Activated CD8-positive, alpha-beta T cell treated with anti-CD3 and anti-CD28 coated beads for 36 hours (primary cell): ENCODE measurements at places on chromosomes 1 and 21. TPM values are rescaled to one million over a fixed set of nuclear protein-coding genes. Genes with fewer than 3 reads are reported as not detected.

Gene RSPO1
- not detected for total RNA-seq

Gene DFFA
- total RNA-seq, result 76.7 TPM

Gene MPL
- total RNA-seq, result not detected

Gene FNDC10
- 3.6 TPM for total RNA-seq

Gene POU3F1
- 0.16 TPM for total RNA-seq

Gene FCRLA
- total RNA-seq, result not detected

DNA sequence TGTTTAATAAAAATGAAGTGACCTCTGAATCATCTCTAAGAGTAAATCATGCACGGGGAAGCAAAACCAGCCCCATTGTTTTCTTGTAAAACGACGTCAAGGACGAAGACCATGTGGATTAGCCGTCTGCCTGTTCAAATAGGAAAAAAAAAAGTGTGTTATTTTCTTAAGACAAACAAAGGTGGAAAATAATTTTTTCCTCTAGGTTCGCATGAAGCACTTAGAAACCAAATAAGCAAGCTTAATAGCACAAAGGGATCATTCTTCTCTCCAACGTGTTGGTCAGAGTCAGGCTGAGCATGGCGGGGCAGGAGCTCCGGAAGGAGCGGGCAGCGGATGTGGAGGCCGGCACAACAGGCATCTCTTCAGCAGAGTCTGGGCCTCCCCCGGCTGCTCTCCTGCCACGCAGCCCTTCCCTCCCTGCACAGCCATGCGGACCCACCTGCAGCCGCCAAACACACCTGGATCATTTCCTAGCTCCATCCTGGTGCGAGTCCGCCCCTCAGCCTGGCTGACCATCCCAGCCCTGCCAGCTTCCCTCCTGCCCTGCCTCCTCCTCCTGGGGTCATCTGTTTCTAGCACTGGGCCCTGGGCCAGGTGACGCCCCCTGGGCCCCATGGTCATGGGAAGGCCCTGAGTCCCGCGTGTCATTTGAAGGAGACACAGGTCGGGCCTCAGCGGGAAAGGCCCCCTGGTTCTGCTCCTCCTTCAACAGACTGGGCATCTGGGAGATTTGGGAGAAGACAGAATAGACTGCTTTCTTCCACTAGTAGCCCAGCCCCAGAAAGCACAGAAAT, 40.2 kb downstream of the MX1 start:
- no peak for DNase-seq
- no peaks in the 10 kb centered on the region for H3K36me3 ChIP-seq
- no peaks in the 10 kb centered on the region for H3K4me1 ChIP-seq
- H3K27me3 ChIP-seq, result peaks cover 19% of the 10 kb centered on the region
- H3K4me3 ChIP-seq, result no peak overlapping the region

Gene RNU1-3
- total RNA-seq, result 820 TPM

Gene C1orf35
- total RNA-seq, result 23.5 TPM

Gene KRTAP19-1
- total RNA-seq, result not detected

DNA sequence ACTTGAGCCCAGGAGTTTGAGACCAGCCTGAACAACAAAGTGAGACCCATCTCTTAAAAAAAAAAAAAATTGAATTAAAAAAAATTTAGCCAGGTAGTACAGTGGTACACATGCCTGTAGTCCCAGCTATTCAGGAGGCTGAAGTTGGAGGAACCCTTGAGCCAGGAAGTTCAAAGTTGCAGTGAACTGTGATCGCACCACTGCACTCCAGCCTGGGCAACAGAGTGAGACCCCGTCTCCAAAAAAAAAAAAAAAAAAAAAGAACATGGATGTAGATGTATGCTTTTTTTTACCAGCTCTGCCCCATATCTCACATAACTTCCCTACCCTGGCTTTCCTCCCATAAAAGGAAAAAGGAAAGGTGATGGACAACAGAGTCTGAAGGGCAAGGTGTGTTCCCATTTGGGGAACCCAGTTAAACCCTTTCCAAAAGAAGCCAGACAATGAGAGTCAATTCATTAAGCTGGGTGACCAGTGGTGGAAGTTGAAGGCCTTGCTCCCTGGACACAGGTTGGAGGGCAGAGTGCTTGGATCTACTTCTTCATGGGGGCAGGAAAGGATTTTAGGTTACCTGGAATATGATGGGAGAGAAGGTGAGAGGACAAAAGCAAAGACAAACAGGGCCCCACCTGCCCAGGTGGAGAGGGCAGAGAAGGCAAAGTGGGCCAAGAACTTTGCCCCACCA, 2.9 kb downstream of the KRTCAP2 start:
- peaks cover 23% of the 10 kb centered on the region for H3K36me3 ChIP-seq
- H3K27me3 ChIP-seq, result no peaks in the 10 kb centered on the region
- H3K4me3 ChIP-seq, result no peak overlapping the region
- DNase-seq, result no peak
- H3K4me1 ChIP-seq, result peaks cover 43% of the 10 kb centered on the region
- H3K27ac ChIP-seq, result no peak overlapping the region

Gene GIPC2
- 0.18 TPM for total RNA-seq

GRCh38 chr1:151680391-151680790, 36.2 kb downstream of the CELF3 start:
- no peak overlapping the region for H3K27ac ChIP-seq
- no peaks in the 10 kb centered on the region for H3K27me3 ChIP-seq
- no peaks in the 10 kb centered on the region for H3K4me1 ChIP-seq
- no peak for DNase-seq
- peaks cover 7% of the 10 kb centered on the region for H3K36me3 ChIP-seq
- no peak overlapping the region for H3K4me3 ChIP-seq

GRCh38 chr1:53187401-53187800, 9.2 kb upstream of the CPT2 start:
- no peak for DNase-seq
- H3K4me1 ChIP-seq, result no peaks in the 10 kb centered on the region
- no peak overlapping the region for H3K27ac ChIP-seq
- no peak overlapping the region for H3K4me3 ChIP-seq
- no peaks in the 10 kb centered on the region for H3K36me3 ChIP-seq

DNA sequence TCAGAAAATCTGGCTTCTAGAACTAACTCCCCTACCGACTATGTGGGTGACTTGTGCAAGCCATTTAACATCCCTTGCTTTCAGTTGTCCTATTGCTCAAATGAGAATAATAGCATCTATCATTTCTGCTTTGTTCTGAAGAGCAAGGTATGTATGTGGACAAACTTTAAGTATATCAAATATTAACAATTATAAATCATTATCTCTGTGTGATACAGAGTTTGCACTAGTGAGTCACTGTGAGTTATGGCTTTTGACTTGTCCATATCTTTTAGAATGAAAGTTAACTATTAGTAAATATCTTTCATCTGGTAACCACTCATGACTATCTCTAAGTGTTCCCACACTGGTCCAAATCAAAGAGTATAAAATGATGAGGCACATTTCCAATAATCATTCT, 812.9 kb upstream of the ADGRL2 start:
- DNase-seq, result no peak
- H3K36me3 ChIP-seq, result no peaks in the 10 kb centered on the region
- H3K4me3 ChIP-seq, result no peak overlapping the region
- no peaks in the 10 kb centered on the region for H3K27me3 ChIP-seq
- H3K27ac ChIP-seq, result no peak overlapping the region

GRCh38 chr1:238214449-238214848, 323.7 kb upstream of the ZP4 start:
- H3K27ac ChIP-seq, result no peak overlapping the region
- no peak overlapping the region for H3K4me3 ChIP-seq
- no peaks in the 10 kb centered on the region for H3K27me3 ChIP-seq

Gene DNAI4
- total RNA-seq, result 1.7 TPM

Gene NBPF4
- not detected for total RNA-seq

DNA sequence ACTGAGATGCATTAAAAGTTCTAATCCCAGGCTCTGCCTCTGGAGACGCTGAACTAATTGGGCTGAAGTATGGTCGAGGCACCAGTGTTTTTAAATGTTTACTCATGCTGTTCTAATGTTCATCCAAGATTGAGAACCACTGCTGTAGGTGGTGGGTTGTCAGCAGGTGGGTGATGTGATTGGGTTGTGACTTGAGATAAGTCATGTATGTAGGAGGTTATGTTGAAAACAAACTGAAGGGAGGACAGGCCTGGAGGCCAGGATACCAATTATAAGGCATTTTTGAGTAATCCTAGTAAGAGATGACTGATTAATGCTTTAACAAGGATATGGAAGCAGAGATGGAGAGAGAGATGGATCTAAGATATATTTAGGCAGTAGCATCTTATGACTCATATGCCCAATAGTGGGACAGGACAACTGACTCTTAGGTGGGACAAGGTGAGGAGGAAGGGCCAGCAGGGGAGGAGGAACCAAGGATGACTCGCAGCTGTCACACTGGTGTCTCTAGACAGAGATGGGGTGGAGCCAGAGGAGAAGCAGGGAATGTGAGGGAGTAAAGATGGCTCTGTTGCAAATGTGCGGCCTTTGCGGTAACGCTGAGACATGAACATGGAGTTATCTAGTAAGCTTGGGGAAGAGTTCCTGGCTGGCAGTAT, 29.3 kb downstream of the RAB4A start:
- no peak overlapping the region for H3K4me3 ChIP-seq
- DNase-seq, result no peak
- H3K27ac ChIP-seq, result no peak overlapping the region
- H3K27me3 ChIP-seq, result no peaks in the 10 kb centered on the region
- H3K36me3 ChIP-seq, result peaks cover 12% of the 10 kb centered on the region
- H3K4me1 ChIP-seq, result peaks cover 3% of the 10 kb centered on the region

DNA sequence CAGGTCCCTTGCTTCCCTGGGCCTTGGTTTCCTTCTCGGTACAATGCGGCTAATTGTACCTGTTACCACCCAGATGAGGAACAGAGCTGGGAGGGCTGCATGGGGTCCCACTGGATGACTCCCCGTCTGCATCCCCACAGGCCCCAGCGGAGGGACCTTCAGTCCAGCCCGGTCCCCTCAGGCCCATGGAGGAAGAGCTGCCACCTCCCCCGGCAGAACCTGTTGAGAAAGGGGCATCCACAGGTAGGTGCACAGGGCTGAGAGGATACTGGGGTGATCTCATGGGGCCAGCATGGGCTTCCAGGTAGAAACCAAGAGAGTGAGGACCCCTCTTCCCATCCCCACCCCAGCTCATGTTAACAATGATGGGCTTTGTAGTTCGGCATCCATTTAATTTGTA, 9.8 kb downstream of the FBLIM1 start:
- H3K36me3 ChIP-seq, result no peaks in the 10 kb centered on the region
- no peaks in the 10 kb centered on the region for H3K4me1 ChIP-seq
- no peak overlapping the region for H3K4me3 ChIP-seq
- H3K27ac ChIP-seq, result no peak overlapping the region

DNA sequence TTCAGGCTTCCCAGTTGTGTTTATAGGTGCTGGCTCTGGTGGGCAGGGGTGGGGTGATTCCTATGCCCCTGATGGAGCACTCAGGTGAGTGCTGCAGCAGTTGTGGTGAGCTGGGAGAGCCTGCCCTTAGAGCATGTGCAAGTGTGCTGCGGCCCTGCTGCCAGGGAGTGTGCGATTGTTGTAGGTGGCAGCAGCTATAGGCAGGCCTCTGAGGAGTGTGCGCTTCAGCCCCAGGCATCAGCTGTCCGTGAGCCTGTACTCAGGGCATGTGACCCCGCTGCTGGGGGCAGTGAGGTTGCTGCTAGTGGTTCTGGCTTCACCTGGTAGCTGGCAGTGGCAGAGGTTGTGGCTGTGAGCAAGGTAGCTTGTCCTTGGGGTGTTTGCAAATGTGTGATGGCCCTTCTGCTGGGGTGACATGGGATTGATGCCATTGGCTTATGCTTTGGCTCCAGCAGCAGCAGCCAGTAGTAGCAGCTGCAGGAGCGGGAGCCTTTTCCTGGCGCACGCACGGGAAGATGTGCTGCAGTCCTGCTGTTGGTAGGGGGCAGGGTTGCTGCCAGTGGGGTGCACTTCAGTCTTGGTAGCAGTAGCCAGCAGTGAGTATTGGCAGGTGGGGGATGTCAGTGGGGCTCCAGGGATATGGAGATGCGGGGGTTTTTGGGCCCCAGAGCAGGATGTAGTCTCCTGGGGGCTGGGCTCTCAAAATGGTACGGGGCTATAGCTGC, 37.7 kb downstream of the SYCP1 start:
- DNase-seq, result no peak
- no peaks in the 10 kb centered on the region for H3K4me1 ChIP-seq

Gene HES2
- total RNA-seq, result 0.29 TPM

- H3K27ac ChIP-seq, result no peak overlapping the region
- no peak for DNase-seq
- no peaks in the 10 kb centered on the region for H3K4me1 ChIP-seq
- no peak overlapping the region for H3K4me3 ChIP-seq
- H3K27me3 ChIP-seq, result no peaks in the 10 kb centered on the region
- no peaks in the 10 kb centered on the region for H3K36me3 ChIP-seq
These were observed 16.6 kb upstream of the AK5 start for GRCh38 chr1:77265180-77265579.

GRCh38 chr1:183967914-183968313, 69.6 kb downstream of the COLGALT2 start:
- peaks cover 3% of the 10 kb centered on the region for H3K4me1 ChIP-seq
- H3K27me3 ChIP-seq, result no peaks in the 10 kb centered on the region
- H3K4me3 ChIP-seq, result no peak overlapping the region
- H3K36me3 ChIP-seq, result peaks cover 2% of the 10 kb centered on the region
- no peak for DNase-seq

Gene C1orf53
- total RNA-seq, result 0.96 TPM

DNA sequence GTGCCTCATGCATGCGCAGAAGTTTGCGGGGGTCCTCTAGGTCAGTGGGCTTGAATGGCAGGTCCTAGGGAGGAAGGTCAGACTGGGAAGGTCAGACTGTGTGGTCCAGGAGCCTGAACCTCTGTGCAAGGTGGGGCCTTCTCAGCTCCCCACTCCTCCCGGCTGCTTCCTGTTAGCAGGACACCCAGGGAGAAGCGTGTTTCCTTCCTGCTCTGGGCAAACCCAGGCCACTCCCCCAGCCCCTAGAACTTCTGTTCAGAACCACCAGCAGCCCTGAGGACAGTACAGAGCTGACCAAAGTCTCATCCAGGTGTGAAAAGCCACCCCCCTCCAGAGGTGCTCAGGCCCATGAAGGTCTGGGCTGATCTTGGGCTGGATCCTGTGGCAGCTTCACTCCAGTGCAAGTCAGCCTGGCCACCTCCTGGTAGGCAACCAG, 29.9 kb downstream of the NAV1 start:
- no peak overlapping the region for H3K27ac ChIP-seq
- H3K4me3 ChIP-seq, result no peak overlapping the region
- no peaks in the 10 kb centered on the region for H3K36me3 ChIP-seq
- no peaks in the 10 kb centered on the region for H3K27me3 ChIP-seq
- H3K4me1 ChIP-seq, result no peaks in the 10 kb centered on the region

- H3K27ac ChIP-seq, result peak overlapping the region; percentile 89
- peaks cover 33% of the 10 kb centered on the region for H3K4me1 ChIP-seq
- DNase-seq, result no peak
These were observed 1.7 kb downstream of the COP1 start for GRCh38 chr1:176205332-176205914.
